ENCODE measurements at places on chromosomes 7 and 10.

GRCh38 chr10:49539320-49539885 is 482 bp upstream of the ERCC6 start:
- DNase-seq: no peak

DNA sequence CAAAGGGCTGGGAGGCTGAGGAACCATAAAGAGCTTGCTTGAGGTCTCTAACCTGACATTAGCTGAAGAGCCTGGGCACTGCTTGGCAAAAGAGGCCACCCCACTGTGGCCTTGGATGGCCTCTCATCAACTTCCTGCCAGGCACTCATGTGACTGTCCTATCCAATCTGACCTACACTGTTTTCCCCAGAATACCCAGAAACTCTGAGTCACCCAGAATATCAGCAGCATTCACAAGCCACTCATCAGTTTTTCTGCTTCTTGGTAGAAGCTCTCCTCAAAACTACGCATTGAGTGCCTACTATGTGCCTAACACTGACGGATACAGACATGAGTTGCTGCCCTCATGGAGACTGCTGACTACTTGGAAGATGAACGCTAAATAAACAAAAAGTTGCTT is 4.1 kb upstream of the NT5C2 start:
- DNase-seq: no peak

- no peak for DNase-seq
These were observed 122.8 kb upstream of the GDF10 start for GRCh38 chr10:47176903-47177868.

DNA sequence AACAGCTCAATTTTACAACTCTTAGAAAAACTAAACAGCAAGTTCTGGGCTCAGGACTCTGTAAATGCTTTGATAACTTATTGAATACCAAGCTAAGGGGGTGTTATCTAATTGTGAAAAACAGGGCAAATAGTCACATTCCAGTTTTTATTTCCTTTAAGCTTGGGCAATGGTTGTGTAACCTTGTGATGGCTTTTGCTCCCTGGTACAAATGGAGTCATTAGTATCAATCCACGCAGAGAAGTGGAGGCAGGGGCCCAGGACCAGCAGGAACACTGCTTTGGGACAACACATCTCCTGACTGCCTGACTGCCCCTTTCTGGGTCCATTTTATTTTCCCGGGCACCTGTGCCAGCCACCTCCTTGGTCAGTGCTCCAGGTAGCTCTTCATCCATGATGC is 5.8 kb upstream of the PRKAG2 start:
- no peak for DNase-seq

DNA sequence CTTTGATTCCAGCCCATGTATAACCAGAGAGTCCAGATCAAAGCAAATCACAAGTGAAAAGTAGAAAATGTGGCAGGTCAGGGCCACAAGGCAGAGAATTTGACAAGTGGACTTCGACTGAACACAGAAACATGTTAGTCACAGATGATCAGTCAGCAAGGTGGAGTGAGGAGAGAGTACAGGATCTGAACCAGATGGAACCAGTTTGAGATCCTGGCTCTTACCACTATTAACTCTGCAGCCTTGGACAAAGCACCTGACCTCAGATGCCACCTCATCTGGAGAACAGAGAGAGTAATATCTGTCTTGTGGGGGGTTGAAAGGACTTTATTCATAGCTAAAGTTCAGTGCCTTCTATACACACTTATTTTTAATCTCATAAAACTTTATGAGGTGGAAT is 4.4 kb downstream of the MRLN start:
- DNase-seq: no peak

- no peak for DNase-seq
These were observed 166.4 kb upstream of the PPP1R3A start for GRCh38 chr7:114085313-114085591.

- no peak for DNase-seq
These were observed 162.4 kb upstream of the LAMB4 start for GRCh38 chr7:108292541-108292940.

DNA sequence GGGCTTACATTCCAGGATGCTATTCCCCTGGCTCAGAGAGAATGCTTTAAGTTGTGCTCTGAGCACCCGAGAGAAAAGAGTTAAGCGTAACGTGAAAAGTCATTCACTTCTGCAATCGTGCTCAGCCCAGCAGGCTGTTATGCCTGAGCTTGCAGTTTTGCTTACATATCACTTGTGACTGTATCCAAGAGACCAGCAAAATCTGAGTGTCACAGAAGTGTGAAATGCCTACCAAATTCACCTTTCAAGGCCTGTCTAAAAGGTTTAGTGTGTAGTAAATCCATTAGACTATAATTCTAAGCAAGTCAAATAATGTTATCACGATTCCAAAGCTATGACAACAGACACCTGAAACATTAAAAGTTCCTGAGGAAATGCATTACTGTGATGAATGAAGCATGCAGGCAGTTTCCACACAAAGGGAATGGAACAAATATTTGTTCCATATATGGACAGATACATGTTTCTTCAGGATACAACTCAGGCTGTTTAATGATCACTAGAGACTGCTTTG is 20.1 kb downstream of the ITGB1 start:
- DNase-seq: no peak

- no peak for DNase-seq
These were observed 613.9 kb downstream of the TNS3 start for GRCh38 chr7:46968003-46968402.

GRCh38 chr10:132613566-132614348 is 76.2 kb downstream of the INPP5A start:
- no peak for DNase-seq

DNA sequence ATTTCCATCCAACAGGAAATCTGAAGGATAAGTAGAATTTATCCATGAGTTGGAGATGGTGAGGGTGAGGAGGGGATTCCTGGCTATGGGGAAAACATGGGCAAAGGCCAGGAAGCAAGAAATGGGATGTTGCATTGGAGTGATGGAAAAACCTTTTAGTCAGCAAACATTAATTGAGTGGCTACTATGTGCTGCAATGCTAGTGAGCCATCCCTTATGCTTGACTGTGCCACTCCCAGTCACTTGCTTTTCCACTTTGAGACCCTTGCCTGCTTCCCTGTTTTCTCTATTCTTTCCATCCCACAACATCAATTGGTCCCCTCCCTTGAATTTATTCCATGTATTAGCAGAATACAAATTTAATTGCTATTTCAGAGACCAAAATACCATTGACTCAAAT is 252.7 kb upstream of the HABP2 start:
- no peak for DNase-seq

- DNase-seq: no peak
These were observed 61.1 kb upstream of the LRRC18 start for GRCh38 chr10:49000437-49001398.
